ENCODE measurements at places on chromosomes 12 and 14.

DNA sequence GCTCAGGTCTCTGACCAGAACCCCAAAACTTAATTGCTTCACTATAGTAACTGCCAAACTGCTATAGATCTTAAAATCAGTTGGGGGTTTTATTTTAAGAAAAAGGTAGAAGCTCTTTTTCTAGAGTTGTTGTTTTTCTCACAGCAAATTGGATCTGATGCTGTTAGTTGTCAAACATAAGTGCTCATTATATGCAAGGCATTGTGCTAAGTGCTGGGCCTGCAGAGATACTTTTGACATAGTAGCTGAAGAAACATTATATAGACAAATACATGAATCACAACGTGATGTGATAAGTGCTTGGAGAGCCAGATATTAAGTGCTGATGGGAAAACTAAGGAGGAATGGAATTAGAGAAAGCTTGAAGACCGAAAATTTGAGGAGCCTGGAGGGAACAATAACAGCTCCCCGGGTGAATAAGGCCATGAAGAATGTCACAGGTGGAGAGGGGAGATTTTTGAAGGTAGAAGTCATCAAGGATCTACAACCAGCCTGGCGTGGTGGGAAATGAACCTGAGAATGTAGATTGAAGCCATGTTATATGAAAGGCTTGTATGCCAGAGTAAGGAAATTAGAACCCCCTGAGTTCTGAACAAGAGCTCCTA lies 126.5 kb downstream of the DYRK2 start:
- no peak for DNase-seq

DNA sequence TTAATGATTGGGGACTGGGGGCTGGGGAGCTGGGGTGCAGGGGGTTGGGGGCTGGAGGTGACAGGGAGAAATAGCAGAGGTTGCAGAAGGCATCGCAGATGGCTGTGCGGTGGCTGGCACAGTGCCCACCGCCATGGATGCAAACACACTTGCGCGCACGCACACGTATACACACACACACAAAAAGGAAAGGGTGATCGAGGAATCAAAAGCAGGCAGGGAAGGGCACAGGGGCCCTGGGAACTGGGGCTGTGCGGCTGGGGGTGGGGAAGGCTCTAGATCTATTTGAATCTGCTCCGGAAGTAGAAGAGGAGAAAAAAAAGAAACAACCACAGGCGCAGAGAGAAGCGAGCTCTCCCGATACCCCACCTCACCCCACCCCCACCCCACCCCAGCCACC lies 39.4 kb downstream of the ZFHX2 start:
- DNase-seq = no peak

DNA sequence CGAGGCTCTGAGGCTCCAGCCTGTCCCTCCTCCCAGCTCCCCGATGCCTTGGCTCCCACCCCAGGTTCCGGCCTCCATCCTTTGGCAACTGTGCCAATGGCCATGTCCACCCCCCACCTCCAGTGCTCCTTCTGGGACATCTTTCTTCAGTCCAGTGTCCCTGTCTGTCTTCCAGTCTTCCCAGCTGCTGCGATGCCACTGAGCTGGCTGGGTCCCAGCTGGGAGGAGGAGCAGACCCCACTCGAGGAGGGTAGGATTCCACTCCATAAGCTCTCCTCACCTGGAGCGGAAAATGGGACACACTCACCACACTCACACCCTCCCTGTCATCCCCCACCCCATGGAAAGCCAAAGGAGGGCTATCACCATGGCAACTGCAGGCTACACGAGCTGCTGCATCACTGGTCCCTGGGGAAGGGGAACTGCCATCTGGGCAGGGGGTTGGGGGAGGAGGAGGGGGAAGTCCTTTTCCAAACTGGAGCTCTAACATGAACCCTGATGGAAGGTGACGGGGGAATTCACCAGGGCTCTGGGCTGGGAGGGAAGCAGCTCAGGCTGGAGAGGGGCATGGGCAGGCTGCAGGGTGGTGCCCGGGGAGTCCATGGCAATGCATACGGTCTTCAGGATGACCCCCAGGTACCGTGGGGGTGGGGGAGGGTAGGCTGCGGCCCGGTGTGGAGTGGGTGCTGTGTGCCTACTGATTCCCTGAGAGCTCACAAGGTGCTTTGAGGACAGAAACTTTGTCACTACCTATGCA lies 94.3 kb downstream of the LRRC74A start:
- no peak for DNase-seq

GRCh38 chr12:49838973-49839633 lies 3.8 kb downstream of the BCDIN3D start:
- no peak for DNase-seq

DNA sequence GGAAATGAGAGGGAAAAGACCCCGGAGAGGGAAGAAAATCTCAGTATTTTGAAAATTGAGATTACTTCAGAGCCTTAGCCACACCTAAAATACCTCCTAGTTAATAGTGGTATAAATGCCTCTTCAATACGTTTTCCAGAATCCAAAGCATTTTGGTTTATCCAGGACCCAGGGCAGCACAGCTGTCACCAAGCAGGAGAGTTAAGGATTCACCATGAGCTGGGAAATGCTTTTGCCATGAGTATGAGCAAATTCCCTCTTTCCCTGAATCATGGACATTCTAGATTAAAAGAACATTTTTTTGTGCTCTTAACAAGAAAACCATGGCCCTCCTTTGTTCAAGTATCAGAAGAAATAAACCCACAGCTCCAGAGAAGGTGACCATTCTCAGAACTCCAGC lies 21.8 kb upstream of the RTRAF start:
- DNase-seq = no peak

DNA sequence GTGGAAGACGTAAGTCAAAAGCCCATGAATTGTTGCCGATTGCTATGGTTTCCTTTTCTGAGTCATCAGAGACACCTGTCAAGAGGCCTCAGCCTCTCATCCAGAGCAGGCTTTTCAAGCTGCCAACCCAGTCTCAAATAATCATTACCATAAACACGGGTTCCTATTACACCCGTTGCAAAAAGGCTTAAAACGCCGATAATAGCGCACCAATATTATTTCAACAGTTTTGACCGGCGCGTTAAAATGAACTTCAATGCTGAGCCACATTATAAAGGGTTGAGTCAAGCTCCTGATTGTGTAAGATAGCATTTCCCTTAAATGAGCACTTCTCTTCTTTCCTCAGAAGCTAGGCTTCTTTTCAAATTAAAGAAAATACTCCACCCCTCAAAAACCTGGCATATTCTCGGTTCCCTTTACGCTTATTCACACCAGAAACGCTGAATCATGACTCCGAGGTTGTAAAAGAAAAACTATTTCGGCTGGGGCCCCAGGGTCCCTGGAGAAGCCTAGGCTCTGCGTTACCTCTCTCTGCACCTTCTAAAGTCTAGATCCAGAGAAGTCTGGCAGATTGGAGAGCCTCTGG lies 1.4 kb downstream of the TMTC1 start:
- no peak for DNase-seq

- DNase-seq = no peak
Measured at GRCh38 chr14:20630340-20631022, 11.0 kb downstream of the OR6S1 start.

DNA sequence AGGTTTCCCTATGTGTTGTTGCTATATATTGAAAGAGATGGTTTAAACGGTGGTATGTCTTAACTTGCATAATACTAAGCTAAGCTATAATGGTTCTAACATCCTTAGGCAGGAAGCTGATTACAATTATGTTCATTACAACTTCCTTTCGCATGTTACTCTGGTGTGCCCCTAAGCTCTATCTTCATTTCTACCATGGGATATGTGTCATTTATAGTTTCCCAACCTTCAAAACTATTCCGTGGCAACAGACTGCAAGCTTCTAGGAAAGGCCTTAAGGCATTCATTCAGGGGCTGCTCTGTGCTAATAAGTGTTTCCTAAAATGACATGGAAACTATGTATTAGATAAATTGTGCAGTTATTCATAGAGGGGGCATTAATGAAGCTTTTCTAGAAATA lies 294.6 kb downstream of the GXYLT1 start:
- no peak for DNase-seq

GRCh38 chr14:30754778-30755177 lies 119.6 kb upstream of the COCH start:
- DNase-seq = no peak

- DNase-seq = no peak
Measured at GRCh38 chr14:59707778-59708561, 131.4 kb upstream of the CCDC175 start.

- DNase-seq = no peak
Measured at GRCh38 chr12:11754256-11754655, 104.8 kb downstream of the ETV6 start.

GRCh38 chr12:14956024-14956891 lies 5.1 kb downstream of the ARHGDIB start:
- DNase-seq = no peak

DNA sequence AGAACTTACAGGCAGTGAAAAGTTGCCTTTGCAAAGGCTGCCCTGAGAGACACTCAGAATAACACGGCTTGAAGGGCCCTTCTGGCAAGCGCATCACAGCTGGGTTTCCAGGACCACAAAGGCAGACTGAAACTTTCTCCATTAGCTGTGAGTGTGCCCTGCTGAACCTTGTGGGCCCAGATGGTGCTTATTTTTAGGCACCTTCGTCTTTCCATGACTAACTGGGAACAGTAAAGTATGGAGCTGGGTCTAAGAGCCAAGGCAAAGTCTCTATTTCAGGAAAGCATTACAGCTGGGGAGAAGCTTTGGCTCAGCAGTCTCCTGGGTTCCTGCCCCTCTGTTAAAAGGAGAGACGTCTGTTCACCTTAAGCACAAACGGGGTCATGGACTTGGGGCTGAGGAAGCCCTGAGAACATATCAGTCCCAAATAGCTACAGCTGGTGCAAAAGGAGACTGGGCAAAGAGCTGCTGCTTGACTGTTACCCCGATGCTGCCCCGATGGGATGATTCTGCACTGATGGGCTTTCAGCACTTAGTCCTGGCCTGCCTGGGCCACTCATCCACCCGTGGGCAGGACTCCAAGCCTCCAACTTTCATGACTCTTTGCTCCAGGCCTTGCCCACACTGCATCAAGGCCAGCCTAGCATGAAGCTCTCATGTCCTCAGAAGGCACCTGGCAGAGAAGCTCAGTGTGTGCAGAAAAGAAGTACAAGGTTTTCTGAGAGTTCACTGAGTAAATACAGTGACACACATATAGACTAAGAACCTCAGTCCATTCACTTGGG lies 248.3 kb downstream of the PHLDA1 start:
- no peak for DNase-seq

- no peak for DNase-seq
Measured at GRCh38 chr12:54475537-54475936, 2.1 kb upstream of the GTSF1 start.

DNA sequence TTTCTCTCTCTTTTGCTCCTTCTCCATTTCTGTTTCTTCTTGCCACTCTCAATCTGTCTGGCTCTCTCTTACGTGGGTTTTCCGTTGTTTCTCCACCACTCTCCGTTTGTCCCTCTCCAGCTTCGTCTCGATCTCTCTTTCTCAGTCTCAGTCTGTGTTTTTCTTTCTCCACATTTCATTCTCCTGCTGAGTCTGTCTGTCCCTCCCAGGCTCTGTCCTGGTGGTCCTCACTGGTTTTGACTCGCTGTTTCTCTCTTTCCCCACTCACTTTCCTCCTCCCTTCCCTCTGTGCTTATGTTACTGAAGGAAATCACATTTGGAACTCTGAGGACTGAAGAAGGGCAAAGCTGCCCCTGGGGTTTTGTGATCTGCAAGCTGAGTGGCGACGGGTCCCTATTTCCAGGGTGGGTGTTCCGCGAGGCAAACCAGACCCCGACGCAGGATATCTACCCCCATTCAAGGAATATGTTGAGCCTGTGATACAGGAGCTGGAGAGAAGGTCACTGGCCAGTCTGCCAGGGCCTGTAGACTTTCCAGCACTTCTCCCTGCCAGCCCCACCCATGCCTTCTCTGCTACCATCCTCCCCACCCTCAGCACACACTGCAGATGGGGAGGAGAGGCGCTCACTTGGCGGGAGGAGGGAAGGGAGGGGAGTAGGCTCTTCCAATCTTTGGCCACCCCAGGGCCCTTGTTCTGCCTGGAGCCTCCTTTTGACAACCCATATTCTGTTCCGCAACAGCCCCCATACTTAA lies 102.7 kb upstream of the MAP1LC3B2 start:
- DNase-seq = no peak

GRCh38 chr12:59020073-59020946 lies 100.0 kb upstream of the LRIG3 start:
- no peak for DNase-seq

DNA sequence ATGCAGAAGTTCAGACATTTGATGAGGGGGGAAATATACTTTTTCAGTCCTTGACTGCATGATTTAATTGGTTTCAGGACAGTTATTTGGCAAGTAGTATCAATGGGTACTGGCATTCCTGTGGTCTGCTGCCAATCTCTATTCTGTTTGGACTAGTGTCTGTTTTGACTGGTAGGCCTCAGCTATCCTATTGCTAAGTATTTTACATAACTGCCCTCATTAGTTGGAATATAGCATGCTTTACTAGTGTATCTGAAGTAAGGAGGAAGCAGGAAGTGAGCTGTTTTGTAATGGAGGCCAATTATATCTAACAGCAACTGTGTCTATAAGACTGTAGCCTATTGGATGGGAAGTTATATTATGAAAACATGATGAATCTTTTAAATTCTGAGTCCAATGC lies 104.3 kb downstream of the FLRT2 start:
- DNase-seq = no peak

DNA sequence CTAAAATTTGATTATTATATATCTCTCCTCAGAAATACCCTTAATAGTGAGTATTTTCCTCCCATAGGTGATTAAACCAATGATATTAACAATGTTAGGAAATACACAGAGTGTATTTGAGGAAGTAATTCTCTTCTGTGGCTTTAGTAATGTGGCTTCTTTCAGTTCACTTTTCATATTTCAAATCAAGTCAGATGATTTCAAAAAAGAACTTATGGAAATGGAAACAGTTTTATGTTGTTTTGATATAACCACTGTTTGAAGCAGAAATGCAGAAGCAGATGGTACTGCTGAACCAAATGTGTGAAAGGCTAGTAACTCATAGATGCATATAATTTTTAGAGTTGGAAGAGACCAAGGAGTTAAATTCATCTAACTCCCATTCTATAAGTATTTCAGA lies 1.9 kb upstream of the GPR33 start:
- no peak for DNase-seq
